Mucosa of descending colon (tissue), 3 donors: ENCODE measurements at places on chromosomes 12 and 14. TPM values are rescaled to one million over a fixed set of nuclear protein-coding genes. Genes with fewer than 3 reads are reported as not detected.

GRCh38 chr12:104478396-104479122, 21.8 kb downstream of the CHST11 start:
- no peak for DNase-seq

The MORN3 gene
- 0.35 TPM for total RNA-seq

DNA sequence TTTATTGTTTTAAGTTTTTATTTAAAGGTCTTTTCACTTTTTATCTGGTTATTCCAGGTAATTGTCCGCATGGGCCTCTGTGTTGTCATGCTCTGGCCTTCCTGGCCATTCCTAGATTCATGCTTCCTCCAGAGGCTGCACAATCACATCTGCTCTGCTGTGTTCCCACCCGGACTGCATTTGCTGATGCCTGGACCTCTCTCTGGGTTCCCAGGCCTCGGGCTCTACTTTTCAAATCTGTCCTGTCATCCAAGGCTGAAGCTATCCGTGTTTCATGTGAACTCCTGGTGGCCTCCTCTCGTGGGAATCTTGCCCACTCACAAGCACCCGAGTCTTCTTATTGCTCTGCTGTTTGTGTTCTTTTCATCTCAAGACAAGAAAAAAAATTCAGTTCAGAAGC, 16.1 kb upstream of the VDR start:
- DNase-seq: no peak

DNA sequence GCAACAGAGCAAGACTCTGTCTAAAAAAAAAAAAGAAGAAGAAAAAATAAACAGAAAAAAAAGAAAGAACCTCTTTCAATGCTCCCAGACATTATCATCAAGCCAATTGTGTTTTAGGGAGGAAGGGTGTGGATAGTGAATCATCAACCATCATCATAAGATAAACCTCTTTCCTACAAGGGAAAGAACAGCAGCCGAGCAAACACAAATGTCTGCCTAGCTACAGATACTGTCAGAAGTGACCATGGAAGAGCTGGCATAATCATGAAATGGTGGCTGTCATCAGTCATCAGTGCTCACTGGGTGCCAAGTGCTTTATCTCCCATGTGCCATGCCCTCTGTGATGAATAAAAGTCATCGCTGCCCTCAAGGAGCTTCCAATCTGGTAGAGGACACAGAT, 46.6 kb downstream of the SLC17A8 start:
- no peak for DNase-seq

The SPX gene
- total RNA-seq: 0.13 TPM

- no peak for DNase-seq
Measured at GRCh38 chr12:131893605-131894312, 663 bp upstream of the ULK1 start.

DNA sequence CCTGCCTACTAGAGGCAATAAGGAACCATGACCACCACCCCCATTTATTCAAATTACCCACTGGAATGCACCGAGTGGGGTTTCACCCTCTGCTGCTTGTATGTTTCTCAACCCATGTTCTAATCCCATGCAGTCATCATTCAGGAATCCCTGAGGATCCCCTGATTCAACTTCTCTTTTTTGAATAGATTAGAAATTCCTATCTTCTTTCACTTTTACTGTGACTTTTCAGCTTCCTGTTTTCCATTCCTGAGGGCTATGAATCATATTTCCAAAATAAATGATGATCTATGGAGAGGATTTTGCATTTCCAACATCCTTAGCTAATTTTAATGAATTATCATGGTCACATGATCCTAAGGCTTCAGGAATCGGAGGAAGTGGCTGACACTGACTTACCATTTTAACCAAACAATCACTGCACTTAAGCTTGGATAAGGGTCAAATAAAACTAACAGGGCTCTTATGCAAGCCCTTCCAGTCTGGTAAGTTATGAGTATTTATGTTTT, 19.4 kb upstream of the P2RX4 start:
- no peak for DNase-seq

DNA sequence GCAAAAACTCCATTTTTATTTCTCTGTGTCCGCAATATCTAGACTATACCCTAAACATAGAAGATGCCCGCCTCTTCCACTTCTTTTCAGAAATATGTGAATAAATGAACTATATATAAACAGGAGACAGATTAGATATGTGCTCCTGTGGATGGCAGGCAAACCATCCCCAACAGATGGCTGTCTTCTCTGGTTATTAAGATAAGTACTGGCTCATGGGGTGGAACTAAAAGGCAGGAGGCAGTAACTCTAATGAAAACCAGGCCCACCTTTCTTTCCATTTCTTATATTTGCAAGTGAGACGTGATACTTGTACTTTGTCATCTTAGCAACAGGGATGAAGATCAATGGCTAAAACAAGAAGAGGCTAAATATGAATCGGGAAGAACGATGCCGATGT, 20.2 kb downstream of the E2F7 start:
- DNase-seq: no peak
